ENCODE measurements at places on chromosomes 13 and 19.

DNA sequence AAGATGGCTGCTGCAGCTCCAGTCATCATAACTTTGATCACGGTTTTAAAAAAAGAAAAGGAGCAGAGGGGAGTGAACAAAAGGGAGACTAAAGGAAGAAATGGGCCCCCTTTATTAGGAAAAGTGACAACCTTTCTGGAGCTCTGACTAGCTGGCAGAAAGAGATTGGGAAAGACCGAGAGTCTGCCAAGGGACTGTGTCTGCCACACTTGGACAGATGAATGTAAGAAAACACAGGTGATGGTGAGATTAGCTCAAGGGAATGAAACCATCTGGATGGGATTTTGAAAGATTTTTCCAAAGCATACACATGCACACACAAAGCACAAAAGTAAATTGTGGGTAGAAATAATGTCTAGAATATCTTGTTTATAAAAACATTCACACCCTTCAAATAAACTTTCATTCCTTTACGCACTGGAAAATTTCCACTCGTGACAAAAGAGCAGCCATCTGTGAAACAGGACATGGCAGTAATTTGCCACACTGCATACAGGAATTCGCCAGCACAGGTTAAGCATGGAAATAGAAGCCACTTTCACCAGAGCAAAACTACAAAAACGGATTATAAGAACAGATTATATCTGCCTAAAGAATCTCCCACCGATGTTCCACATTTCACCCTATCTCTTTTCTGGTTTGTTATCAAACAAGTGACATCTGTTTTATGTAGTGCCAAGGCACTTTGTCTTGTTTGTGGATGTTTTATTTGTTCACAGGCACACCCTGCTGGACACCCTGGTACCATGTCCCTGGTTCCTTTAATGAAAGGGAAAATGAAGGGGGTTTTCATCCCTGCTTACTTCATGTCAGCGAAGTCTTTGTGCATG is 819.5 kb downstream of the DIAPH3 start:
- DNase-seq = no peak

GRCh38 chr13:59504407-59504806 is 659.3 kb downstream of the DIAPH3 start:
- no peak for DNase-seq

DNA sequence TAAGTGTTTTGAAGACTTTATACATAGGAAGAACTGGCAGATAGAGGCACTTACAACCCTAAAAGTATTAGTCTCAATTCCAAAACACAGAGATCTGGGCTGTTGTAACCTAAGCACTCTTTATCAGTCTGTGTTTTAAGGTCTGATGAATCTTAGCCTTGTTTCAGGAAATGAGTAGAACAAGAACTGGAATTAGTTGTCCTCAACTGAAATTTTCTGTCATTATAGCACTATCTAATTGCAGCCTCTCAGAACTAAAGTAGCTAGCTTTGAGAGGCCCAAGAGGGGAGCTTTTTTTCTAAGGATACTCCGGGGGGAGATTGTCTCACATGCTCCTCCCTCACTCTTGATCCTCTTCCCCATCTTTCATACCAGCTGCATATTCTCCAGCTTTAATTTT is 13.1 kb downstream of the HNRNPM start:
- no peak for DNase-seq

- no peak for DNase-seq
Observed at GRCh38 chr13:78521091-78521490, 82.3 kb downstream of the POU4F1 start.

- DNase-seq = no peak
Observed at GRCh38 chr13:26821672-26822071, 61.1 kb upstream of the GPR12 start.

GRCh38 chr13:74217811-74218210 is 83.6 kb upstream of the KLF12 start:
- DNase-seq = no peak

GRCh38 chr13:89684896-89685295 is 1662.6 kb upstream of the MIR17HG start:
- no peak for DNase-seq

- no peak for DNase-seq
Observed at GRCh38 chr19:43684326-43684725, 14.4 kb upstream of the PLAUR start.

GRCh38 chr19:40464059-40465024 is 1.2 kb downstream of the BLVRB start:
- DNase-seq = peak; percentile 94

- DNase-seq = no peak
Observed at GRCh38 chr19:9032136-9032631, 22.0 kb upstream of the MUC16 start.

- DNase-seq = no peak
Observed at GRCh38 chr19:54938906-54939305, 8.4 kb downstream of the NLRP7 start.

- DNase-seq = peak; percentile 45
Observed at GRCh38 chr13:101325423-101325822, 90.9 kb downstream of the NALCN start.

GRCh38 chr19:6518145-6518911 is 12.5 kb upstream of the TNFSF9 start:
- DNase-seq = no peak

- DNase-seq = no peak
Observed at GRCh38 chr19:40398417-40399131, 8.6 kb upstream of the HIPK4 start.

DNA sequence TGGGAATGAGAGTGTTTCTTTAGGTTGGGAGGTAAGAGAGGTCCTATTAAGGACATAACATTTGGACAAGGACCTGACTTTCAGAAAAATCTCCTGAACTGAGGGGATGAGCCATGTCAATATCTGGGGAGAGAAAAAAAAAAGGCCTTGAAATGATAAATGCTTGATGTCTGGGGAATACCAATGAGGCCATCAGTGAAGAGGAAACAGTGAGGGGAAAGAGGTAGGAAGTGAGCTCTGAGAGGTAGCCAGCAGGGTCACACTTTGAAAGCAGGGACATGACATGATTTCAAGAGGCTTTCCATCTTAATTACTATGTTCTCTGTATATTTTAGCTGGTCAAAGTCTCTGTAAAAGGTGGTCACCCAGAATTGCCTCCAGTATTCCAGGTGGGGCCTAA is 9.9 kb upstream of the UBE2L5 start:
- DNase-seq = no peak

DNA sequence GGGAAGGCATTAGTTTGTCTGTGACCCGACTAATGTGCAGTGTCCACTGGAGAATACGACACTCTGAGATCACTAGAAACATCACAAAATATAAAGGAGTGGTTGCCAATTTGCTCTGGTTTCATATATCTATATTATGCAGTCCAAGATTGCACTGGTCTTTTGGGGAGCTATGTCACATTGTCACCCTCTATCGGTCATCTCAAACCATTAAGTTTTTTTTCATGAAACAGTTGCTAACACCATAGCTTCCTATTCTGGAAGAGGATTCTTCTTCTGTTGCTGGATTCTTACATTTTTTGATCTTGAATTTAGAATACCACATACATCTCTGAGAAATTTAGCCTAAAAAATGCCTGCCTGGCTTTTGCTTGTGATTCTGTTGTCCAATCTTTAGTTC is 168.6 kb downstream of the LACC1 start:
- peak; percentile 6 for DNase-seq
